Natural killer cell treated with Interleukin-12 subunit alpha and Interleukin-12 subunit beta and Interleukin-15 and Interleukin-18, amount 100 ng/mL, for 72 hours (primary cell): ENCODE measurements at places on chromosomes 7 and 10. TPM values are rescaled to one million over a fixed set of nuclear protein-coding genes. Genes with fewer than 3 reads are reported as not detected.

DNA sequence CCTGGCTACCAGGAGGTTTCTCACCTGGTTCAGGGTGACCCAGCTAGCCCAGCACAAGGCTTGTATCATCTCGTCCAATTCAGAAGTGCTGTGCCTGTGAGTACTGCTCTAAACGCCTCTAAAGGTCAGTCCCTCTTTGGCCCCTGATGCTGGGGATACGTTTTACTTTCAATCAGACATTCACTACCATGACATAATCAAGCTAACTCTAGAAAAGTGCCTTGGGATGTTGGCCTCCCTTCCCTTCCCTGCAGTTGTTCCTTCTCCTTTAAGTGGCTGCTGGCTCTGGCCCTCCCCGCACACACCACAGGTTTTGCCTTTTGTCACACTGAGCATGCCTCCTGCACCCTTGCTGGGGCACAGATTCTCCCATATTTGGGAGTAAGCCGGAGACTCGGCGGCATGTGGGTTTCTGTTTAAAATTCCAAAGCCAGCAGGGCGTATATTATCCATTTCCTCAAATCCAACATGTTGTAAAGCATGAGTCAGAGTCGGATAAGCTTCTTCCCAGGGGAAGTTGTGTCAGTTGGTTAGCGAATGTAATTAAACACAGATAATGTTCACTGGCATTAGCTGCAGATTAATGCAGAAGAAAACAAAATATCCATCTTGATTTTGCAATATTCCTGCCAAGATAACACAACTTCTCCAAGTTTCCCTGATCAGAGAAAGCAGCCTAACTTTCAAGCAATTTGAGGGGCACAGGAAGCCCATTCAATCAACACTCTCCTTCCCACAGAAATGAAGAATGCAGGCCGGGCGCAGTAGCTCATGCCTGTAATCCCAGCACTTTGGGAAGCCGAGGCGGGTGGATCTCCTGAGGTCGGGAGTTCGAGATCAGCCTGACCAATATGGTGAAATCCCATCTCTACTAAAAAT is 31.8 kb upstream of the VCL start:
- H3K27me3 ChIP-seq, result no peaks in the 10 kb centered on the region
- peaks cover 38% of the 10 kb centered on the region for H3K4me1 ChIP-seq
- no peak overlapping the region for H3K4me3 ChIP-seq
- DNase-seq, result no peak
- no peaks in the 10 kb centered on the region for H3K36me3 ChIP-seq
- H3K27ac ChIP-seq, result no peak overlapping the region

- H3K4me3 ChIP-seq, result no peak overlapping the region
- H3K27me3 ChIP-seq, result peaks cover 8% of the 10 kb centered on the region
- peaks cover 4% of the 10 kb centered on the region for H3K4me1 ChIP-seq
- H3K36me3 ChIP-seq, result no peaks in the 10 kb centered on the region
- no peak for DNase-seq
Measured at GRCh38 chr10:76546411-76546810, 1091.2 kb downstream of the KCNMA1 start.

- DNase-seq, result no peak
- no peaks in the 10 kb centered on the region for H3K27me3 ChIP-seq
- H3K36me3 ChIP-seq, result no peaks in the 10 kb centered on the region
- H3K4me3 ChIP-seq, result no peak overlapping the region
- no peaks in the 10 kb centered on the region for H3K4me1 ChIP-seq
- no peak overlapping the region for H3K27ac ChIP-seq
Measured at GRCh38 chr7:78264105-78264504, 465.5 kb downstream of the PHTF2 start.

DNA sequence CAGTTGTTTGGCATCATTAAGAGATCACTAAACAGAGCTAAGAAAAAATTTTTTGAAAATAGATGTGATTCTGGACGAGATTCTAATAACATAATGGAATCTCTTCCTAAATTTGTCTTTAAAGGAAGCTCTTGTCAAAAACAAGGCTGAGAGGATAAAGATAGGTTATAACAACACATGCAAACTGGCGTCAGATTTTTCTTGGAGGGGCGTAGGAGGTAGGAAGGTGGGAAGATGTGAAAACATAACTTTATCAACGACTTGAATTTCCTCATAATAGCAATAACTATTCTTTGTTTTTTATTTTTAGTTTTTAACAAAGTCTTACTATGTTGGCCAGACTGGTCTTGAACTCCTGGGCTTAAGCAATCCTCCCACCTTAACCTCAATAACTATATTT is 31.8 kb upstream of the JCAD start:
- DNase-seq, result no peak
- H3K4me3 ChIP-seq, result no peak overlapping the region
- H3K27ac ChIP-seq, result peak overlapping the region; percentile 33
- no peaks in the 10 kb centered on the region for H3K36me3 ChIP-seq
- peaks cover 22% of the 10 kb centered on the region for H3K27me3 ChIP-seq

RNLS gene
- 2.4 TPM for total RNA-seq
